Hematopoietic multipotent progenitor cell treated with erythropoietin and hydrocortisone succinate and interleukin-3 and kit ligand, for 15 days (in vitro differentiated cells): ENCODE measurements at places on chromosomes 12 and 14.
A peak's percentile ranks its signal among the peaks of the same experiment; 100 is the strongest.

- no peak for DNase-seq
Measured at GRCh38 chr14:95064734-95065133, 92.6 kb downstream of the DICER1 start.

DNA sequence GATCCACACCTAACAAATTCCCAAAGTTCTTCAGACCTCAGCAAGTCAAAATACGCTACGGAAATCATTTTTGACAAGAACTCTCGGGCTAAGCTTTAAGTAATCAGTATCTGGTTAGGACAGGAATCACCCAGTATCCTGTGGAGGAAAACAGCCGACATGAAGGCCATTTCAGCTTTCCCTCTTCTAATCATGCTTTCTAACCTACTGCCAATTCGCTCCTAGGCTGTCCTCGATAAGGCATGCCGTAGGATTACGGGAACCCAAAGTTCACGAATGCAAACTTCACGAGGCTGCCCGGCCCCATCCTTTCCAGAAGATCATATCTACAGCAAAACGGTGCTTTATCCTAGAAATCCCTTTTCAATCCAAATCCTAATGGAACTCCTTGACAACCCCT, 81.8 kb upstream of the PTPRB start:
- DNase-seq = no peak

DNA sequence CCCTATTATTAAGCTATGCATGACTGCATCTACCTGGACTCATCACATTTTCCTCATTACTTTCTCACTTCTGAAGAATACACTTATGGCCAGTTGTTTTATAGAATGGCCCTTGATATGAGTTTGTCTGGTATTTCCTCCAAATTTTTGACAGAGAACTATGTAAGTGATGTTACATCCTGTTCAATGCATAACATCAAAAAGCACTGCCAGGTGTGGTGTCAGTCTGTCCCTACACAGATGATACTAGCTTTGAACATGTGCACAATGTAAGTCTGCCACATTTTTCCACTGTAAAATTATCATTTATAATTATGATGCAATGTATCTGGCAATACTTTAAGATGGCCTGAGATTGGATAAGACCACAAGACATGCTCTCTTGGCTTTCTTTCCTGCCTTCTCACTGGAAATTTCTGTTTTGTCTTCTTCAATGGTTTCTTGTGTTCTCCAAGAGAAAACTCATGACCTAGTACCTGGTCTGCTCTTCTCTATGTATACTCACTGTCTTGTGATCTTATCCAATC, 28.3 kb downstream of the HEATR5A start:
- no peak for DNase-seq

GRCh38 chr14:68926236-68926635, 52.9 kb downstream of the ACTN1 start:
- no peak for DNase-seq

DNA sequence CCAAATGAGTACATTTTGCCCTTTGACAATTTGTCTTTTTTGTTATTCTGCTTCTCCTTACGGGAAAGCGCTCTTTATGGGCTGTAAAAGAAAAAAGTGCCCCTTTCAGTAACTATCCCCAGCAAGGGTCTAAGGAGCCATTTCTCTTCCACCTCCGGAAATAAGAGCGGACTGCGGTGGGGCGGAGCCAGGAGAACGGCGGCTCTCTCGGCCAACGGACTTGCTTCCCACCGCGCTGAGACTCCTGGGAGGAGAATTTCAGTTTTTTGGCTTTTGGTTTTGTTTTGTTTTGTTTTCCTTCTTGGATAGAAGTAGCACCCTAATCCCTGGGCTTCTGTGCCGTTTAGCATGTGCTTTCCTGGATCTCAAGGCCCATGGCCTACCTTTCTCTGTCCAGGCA, 43.5 kb downstream of the ZNF641 start:
- DNase-seq = no peak

- no peak for DNase-seq
Measured at GRCh38 chr12:120998435-120998834, 17.9 kb downstream of the C12orf43 start.

- DNase-seq = no peak
Measured at GRCh38 chr12:112087851-112088250, 20.7 kb downstream of the NAA25 start.

DNA sequence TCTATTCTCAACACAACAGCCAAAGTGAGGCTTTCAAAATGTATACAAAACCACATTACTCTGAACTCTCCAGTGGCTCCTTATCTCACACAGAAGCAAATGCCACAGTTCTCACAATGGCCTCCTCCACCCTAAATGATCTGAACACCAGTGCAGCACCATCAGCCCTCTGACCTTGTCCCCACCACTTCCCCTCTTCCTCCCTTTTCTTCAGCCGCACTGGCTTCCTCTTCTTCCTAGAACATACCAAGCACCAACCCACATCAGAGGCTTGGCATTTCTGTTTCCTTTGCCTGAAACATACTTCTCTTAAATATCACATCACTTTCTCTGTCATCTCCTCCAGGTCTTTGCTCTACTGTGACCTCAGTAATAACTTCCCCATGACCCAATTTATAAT, 66.3 kb downstream of the GPR135 start:
- DNase-seq = no peak

DNA sequence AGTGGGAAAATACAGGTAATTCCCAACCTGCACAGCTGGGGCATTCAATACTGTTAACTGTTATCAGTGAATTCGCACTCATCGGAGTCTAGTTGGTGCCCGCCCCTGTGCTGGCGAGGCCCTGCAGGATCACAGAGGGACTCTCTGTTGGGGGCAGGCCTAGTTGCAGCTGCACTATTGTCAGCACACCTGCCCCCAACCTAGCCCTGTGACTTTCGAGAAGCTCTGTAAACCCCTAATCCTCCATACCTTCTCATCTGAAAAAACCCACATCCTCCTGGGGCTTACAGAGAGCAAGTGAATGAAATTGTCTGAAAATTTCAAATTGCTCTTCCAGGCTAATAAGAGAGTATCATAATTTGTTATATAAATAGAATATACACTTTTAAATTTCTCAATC, 132.2 kb upstream of the NUDT4 start:
- DNase-seq = peak; percentile 17

- no peak for DNase-seq
Measured at GRCh38 chr14:87547536-87547935, 445.4 kb downstream of the GALC start.

GRCh38 chr14:53391156-53391555, 238.0 kb upstream of the DDHD1 start:
- DNase-seq = no peak

GRCh38 chr14:38507299-38507698, 251.4 kb upstream of the CLEC14A start:
- no peak for DNase-seq

- no peak for DNase-seq
Measured at GRCh38 chr14:26765768-26766520, 168.1 kb upstream of the NOVA1 start.

GRCh38 chr12:94768398-94769046, 118.2 kb upstream of the TMCC3 start:
- no peak for DNase-seq

- no peak for DNase-seq
Measured at GRCh38 chr12:85632390-85632789, 203.8 kb downstream of the RASSF9 start.

DNA sequence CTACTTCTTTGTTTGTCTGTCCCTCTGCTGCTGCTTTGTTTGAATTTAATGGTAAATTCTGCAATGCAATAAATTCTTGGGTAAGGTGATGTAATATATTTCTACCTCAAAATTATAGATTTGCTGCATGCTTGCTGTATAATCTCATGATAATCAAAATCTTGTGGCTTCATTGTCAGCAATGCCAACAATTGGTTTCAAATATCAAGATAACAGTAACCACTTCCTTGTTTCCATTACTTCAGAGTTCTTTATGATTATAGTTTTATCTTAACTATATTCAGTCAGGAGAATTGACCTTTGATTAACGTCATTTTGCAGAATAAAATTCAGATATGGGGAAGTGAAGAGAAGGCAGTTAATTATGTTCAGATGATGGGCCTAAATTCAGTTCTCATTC, 30.2 kb upstream of the RNU6-8 start:
- DNase-seq = no peak

GRCh38 chr12:23721268-23721667, 228.2 kb downstream of the SOX5 start:
- DNase-seq = no peak

GRCh38 chr12:72543777-72544467, 271.8 kb downstream of the TRHDE start:
- no peak for DNase-seq

DNA sequence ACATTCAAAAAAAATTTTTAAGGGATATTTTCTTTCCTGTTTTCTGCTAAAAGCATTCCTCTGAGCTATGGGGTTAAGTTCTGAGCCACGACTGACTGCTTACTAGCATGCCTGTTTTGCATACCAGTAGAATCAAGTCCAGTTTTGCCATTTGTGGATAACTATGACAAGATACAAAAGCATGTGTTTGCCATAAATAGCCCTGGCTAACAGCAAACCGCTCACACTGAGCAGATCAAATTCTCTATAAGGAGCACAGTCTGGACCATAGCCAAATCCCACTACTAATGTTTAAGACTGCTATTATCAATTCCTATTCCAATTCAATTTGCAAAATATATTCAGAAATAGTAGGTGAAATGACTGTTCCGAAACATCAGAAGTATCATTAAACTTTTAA, 3.2 kb downstream of the CFL2 start:
- no peak for DNase-seq

- no peak for DNase-seq
Measured at GRCh38 chr12:119705182-119705581, 37.2 kb downstream of the PRKAB1 start.

DNA sequence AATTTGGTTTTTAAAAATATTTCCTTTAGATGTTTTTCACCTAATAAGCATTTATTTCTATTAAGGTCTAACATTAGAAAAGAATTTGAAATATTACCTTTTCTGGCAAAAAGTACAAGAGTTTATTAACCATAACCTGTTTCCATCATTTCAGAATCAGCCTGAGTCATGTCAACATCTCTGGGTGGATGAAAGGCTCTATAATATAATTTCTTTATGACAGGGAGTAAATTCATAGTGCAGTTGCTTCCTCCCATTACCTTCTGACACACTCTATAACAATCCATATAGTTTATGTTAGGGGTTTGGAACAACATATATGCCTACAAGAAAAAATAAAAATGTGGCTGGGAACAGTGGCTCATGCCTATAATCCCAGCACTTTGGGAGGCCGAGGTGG, 134.5 kb downstream of the SLC2A13 start:
- DNase-seq = no peak

- no peak for DNase-seq
Measured at GRCh38 chr12:80821513-80822000, 104.8 kb downstream of the MYF5 start.
